Left lobe of liver (tissue), 2 donors: ENCODE measurements at places on chromosomes 11 and 22. TPM values are rescaled to one million over a fixed set of nuclear protein-coding genes. Genes with fewer than 3 reads are reported as not detected.

GRCh38 chr22:34035209-34035608, 114.9 kb upstream of the LARGE1 start:
- DNase-seq = no peak

DNA sequence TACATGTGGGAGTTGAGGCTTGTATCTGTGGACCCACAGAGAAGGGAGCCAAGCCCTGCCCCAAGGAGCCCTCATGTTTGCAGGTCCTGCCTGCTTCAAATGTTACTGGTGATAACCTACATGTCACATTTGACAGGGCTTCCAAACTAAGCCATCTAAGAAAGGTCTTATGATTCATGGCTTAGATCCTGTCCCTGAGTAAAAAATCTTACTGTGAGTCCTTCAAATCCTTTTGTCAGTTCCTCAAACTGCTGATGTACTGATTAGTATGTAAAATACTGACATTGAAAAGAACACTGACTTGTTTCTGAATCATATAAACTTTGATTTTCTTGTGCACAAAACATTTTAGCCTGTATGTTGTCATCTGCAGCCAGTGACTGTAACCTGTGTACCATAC, 1.0 kb upstream of the PANX1 start:
- no peak for DNase-seq

GRCh38 chr11:73229896-73230875, 12.1 kb downstream of the P2RY2 start:
- DNase-seq = peak; percentile 33

DNA sequence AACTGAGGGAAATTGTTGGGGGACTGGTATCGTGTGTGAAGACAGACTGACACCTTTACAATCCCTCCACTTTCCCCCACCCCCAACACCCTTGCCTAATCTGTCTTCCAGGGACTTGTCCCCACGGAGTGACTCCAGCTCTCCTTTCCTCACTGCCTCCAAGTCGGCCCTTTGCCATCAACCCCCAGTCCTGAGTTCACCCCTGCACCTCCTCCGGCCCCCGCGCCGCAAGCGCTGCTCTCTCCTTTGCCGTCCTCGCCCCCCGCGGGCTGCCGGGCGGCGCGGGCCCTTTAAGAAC, 183 bp upstream of the ABCG4 start:
- no peak for DNase-seq

DNA sequence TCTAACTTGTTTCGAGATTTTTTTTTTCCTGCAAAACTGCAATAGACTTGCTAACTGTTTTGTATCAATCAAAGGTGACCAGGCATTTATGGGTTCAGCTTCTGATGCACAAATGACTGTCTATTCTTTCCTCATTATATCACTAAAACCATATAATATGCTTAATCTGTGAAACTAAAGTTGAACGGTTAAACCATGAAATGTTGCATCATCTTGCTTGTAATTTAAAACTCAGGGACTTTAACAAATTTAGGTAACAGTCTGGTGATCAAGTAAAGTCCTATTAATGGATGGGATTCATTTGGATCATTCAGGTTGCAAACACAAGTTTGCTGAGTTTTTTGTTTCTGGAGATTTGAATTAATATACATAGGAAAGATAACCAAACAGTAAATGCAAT, 232.0 kb upstream of the LUZP2 start:
- DNase-seq = no peak

GRCh38 chr11:9625162-9625561, 38.7 kb upstream of the SWAP70 start:
- peak; percentile 32 for DNase-seq

DNA sequence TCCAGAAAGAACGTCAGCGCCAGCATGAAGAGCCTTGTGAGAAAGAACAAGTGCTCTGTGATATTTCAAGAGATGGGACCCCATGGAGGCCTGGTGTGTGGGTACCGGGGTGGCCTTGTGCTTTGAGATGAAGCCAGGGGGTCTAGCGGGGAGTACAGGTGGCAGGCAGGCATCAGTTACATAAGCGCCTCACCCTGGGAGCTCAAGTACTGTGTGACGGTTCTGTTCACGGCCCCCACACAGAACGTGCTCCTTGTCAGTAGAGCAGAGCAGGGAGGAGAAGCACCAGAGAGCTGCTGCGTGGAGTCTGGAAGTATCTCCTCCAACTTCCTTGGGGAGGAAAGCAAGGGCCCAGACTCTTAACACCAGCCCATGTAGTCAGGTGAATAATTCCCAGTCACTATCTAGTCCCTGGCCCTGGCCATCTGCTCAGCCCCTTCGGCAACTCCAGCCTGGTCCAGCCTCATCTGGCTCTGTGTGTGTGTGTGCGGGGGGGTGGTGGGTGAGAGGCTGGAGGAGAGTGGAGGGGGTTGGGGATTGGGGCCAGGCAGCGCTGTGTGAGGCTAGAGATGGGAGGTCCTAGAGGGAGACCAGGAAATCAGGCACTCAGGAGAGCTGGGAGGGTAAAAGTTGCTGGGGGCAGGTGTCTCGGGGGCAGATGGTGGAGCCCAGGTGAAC, 32.4 kb downstream of the MCM5 start:
- no peak for DNase-seq

DNA sequence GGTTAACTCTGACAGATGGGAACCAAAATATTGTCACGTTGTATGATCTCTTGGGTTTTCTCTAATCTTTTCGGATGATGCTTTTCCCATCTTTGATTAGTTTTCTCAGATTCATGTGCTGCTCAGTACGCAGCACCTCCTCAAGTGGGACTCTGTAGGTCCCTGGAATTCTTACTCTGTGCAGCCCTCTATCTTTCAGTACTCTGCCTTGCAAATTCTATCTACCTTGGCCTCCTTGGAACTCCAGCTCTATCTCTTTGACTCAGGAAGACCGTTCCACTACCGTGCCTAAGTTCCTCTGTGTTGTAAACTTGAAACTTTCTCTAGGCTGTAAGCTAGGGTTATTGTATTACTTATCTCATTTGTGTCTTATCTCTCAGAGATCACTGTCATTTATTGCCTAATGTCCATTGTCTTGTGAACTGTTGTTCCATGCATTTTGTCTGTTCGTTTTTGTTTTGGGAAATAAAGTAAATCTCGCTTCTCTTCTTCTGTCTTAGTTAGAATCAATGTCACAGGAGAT, 20.1 kb upstream of the CHORDC1 start:
- DNase-seq = no peak

- DNase-seq = no peak
Observed at GRCh38 chr11:1126491-1126926, 31.2 kb upstream of the MUC5AC start.

RCOR2 gene
- total RNA-seq = 0.23 TPM

OR5A1 gene
- not detected for total RNA-seq

POLR2F gene
- total RNA-seq = 64.2 TPM
